Posterior cingulate gyrus (tissue), 11 donors: ENCODE measurements at places on chromosomes 16 and 17.

GRCh38 chr16:63983401-63983800 lies 1138.5 kb downstream of the CDH11 start:
- DNase-seq, result no peak

DNA sequence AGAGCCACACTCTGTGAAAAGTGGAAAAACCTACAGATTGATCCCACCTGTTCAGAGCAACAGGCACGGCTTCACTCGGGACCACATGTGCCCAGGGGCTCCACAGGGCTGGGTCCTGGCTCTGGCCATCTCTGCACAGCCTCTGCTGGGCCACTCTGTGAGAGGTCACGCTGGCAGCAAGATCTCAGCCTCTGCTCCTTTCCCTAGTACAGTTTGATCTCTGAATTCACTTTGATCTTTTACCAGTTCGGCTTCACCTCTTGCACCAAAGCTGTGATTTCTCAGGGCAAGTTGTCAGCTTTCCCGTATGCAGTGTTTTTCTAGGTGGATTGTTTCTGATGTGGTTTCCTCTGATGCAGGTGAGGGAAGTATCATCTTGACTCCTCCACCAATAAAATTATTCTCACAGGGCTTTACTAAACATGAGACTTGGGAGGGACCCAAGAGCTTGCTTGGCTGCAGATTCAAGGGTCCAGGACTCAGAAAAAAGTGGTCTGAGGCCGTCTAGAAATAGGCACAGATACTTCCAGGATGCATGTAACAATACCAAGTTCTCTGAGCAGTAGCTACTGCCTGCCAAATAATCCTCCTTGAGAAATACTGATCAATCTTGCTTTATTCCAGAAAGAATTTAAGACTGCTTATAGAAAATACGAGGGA lies 24.0 kb upstream of the ALDH3A1 start:
- DNase-seq, result no peak

DNA sequence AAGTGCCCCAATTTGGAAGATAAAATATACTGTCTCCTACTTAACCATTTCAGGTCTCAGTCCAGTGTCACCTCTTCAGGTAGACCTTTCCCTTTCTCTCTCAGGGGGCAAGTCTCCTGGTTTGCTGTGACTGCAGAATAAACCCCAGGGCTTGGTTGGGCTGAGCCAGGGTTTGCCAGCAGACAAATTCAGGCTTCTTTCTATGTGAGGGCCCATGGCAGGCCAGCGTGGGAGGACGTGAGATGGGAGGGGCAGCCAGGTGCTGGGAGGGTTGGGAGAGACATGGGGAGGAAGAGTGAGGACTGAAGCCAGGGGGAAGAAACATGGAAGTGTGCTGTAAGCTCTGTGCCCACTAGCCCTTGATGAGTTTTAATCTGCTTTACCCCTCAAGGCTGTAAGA lies 163.2 kb downstream of the SPECC1 start:
- no peak for DNase-seq

- DNase-seq, result no peak
Observed at GRCh38 chr17:74827800-74828199, 31.9 kb downstream of the GRIN2C start.

DNA sequence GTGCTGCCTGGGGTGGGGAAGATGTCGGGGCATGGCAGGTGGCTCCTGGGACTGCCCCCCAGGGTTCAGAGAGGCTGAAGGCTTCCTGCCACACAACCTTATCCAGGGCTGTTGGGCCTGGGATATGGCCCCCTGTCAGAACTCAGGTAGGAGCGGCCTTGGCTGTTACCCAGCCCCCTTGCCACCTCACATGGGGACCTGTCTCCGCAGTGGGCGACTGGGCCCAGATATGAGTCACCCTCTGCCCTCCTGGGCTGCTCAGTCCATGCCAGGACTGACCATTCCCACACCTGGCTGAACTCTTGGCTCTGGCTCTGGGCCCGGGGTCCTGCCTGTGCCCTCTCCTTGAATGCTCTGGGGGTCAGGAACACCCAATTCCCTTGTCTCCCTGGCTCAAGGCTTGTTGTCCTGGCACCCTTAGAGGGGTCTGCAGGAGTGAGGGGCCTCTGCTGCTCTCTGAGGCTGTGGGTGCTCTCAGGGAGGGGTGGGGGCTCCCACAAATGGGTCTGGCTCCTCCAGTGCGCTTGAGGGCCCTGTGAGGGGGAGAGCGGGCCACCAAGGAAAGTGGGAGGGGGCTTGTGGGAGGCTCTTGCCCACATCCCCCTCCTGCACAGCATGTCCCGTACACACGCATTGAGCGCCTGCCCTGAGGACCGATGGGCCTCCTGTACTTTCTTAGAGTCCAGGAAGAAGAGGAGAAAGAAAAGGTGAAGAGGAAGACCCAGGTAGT lies 36.0 kb downstream of the LGALS9 start:
- DNase-seq, result no peak

DNA sequence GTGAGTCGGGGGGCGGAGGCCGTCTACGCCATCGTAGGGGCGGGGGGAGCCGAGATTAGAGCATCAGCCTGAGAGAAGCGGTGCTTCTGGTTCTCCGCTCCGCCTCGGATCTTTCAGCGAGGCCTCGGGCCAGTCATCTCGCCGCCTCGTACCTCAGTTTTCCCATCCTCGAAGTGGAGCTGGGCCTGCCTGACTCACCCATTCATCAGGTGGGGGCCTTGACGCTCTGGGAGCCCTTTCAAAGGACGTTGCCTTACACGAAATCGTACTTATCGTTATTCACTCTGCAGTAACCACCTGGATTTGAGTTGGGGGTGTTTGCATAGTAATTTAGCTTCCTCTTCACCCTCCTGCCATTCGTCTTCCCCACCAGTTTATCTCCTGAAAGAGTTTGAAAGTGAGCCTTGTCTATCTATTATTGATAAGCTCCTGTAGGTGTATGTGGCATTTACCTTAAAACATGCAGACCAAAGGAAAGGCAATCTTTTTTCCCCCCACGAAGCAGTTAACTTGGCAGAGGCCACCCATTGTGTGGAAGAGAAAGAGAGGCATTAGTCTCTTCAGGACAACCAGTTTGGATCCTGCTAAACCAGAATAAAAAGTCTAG lies 674 bp downstream of the TAF15 start:
- no peak for DNase-seq

DNA sequence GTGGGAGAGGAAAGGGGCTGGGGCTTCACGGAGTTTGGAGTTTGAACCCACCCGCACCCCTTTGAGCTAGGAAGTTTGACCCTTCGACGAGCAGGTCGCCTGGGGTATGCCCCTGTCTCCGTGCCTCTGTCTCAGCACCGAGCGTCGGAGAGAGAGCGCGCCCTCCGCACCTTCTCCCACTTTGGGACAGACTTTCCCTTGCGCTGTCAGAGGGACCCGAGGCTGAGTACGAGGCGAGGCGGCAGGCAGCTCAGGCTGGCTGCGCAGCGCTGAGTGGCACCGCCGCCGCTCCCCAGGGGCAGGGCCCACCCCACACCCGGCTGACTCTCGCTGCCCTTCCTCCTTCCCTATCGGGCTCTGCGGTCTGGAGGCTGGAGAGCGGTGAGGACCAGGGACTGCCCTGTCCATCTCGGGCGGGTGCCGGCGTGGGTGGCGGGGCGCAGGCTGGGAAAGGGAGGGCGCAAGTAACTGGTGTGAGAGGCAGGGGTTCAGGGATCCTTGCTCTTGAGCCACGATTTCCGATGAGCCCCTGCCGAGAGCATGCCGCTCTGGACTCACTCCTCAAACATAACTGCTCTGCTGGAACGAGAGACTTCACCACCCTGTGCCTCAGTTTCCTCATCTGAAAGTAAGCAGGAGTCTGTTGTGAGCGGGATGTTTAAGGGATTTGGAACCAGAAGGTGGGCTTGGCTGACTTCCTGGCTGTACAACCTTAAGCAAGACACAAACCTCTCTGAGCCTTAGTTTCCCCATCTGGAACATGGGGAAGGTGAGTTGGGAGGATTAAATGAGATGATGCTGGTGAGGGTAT lies 981 bp downstream of the BEAN1 start:
- DNase-seq, result no peak

DNA sequence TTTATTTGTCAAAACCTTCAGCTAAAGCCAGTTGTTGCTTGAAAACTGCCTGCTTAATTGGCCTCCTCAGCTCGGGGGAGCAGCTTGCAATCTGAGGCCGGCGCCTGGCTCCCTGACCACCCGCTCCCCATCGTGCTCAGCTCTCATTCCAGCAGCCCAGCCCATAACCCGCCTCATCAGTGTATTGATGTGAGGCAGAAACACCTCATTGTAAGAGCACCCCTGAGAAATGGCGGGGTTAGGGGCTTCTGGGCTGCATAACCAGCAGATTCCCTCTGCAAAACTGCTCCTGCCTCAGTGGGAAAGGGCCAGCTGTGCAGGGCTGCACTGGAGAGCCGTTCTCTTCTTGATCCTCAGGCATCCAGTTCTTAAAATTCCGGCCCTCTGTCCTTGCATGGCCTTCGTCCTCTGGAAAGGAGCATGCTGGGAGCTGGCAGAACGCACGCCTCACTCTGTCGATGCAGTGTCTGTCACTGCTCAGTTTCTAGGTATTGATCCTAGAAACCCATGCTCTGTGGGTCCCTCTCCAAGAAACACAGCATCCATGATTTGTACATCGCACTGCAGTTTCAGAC lies 113.8 kb upstream of the CHMP6 start:
- peak; percentile 28 for DNase-seq

DNA sequence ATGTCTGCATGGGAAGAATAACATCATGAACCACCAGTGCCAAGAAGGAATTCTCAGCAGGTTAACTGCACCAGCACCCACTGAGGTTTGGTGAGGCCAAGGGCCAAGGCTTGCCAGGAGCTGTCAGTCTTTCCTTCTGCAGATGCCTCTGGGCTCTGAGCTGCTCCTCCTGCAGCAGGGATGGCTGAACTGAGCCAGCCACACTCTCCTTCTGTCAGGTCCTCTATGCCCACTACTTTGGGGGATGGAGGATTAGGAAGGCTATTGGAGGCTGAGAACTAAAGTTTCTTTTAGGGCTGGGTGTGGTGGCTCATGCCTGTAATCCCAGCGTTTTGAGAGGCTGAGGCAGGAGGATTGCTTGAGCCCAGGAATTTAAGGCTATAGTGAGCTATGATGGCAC lies 71.6 kb downstream of the PLXDC1 start:
- DNase-seq, result no peak

DNA sequence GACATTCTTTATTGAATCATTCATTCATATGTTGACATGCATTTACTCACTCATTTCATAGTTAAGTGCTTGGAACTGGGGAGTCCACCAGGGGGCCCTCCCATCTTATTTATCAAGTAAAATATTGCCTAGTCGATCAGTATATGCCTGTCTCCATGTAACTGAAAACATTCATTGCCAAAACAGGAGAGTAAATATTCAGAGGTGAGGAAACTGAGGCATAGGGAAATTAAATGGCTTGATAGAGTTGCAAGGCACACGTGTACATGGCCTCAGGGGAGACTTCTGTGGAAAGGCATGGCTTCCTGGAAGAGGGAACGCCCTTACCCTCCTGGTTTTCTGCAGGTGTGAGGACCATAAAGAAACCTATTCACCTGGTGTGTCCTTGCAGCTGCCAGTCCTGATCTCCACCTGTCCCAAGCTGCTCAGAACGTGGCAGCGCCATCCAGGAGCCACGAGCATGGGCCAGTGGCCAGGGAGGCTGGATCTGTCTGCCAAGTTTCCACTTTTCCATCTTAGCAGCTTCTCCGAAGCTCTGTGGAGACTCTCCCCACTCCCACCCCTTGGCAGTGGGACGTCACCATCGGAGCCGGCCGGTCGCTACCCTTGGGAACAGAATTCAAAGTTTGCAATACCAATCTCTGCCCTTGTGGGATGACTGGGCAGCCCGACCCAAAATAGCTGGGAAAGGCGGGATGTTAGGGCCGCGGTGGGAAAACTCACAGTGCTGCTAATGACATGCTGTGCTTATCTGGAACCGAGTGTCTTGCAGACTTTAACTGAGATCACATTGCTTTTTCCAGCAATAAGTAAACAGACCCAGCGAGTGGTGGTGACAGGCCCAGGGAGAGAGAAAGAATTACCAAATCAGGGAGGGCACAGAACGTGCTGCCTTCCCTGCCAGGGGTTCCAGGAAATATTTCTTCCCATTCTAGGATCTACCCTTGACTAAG lies 4.1 kb upstream of the C1QTNF1 start:
- no peak for DNase-seq

GRCh38 chr16:65021852-65022595 lies 99.8 kb downstream of the CDH11 start:
- no peak for DNase-seq

- no peak for DNase-seq
Observed at GRCh38 chr17:1953831-1954230, 71.3 kb downstream of the RTN4RL1 start.

DNA sequence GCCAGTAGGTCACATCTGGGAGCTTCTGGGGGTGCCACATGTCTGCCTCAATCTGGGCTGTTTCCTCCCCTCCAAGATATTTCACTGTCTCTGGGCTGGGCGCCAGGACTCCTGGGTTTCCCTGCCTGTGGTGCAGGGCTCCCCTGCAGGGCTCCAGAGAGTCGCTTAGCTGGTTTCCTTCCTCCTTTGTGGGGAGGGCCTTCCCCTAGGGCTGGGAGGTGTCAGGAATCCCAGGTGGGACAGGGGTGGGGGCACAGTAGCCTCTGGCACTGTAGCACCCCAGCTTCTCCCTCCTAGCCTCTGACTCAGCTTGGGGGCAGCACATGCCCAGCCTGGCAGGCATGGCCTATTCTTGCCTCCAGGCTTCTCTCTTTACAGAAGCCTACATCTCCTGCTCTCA lies 2.6 kb downstream of the RARA start:
- DNase-seq, result no peak

- DNase-seq, result no peak
Observed at GRCh38 chr16:29662729-29663015, 375 bp upstream of the SPN start.

- peak; percentile 90 for DNase-seq
Observed at GRCh38 chr17:7634384-7634783, 4.4 kb downstream of the SHBG start.

DNA sequence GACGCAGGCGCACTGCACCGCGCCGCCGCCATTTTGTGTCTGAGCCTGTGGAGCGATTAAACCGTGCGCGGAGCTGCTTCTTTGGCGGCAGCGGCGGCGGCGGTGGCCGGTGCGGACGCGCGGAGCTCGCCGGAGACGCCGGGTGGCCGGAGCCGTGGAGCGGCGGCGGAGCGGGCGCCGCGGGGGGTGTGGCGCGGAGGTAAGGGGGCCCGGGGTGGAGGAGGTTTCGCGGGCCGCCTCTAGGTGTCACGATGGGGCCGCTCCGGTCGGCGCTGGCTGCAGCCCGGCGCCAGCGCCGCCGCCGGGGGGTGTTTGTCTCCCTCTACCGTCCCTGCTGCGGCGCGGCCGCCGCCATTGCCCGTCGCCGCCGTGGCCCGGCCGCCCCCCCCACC lies at the start of gene CTCF:
TSS of gene CTCF (plus strand) at position 1 of the 392 bp plus-strand sequence. CDS start 48,307 bp downstream, outside the sequence.
- peak; percentile 61 for DNase-seq

GRCh38 chr17:45108595-45109521 lies 23.5 kb downstream of the PLCD3 start:
- DNase-seq, result no peak

DNA sequence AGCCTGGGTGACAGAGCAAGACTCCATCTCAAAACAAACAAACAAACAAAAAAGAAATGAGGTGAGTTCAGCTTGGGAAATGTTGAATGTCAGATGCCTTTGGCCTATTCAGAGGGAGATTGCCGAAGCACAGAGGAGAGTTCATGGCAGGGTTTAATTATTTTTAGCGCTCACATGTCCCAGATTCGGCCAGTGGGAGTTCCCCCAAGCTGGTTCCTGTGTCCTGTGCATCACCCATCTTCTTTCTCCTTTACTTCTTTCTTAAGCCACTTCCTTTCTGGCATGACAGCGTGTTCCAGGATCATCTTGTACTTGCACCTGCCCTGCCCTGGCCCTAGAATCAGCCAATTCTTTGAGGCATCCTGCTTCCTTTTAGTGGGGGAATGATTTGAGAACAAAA lies 9.2 kb downstream of the MPV17L start:
- DNase-seq, result no peak
